Stimulated activated CD8-positive, alpha-beta memory T cell treated with anti-CD3 and anti-CD28 coated beads, Interleukin-15, amount 100 ng/mL, for 1 hour (primary cell): ENCODE measurements at places on chromosomes 12 and 14.

DNA sequence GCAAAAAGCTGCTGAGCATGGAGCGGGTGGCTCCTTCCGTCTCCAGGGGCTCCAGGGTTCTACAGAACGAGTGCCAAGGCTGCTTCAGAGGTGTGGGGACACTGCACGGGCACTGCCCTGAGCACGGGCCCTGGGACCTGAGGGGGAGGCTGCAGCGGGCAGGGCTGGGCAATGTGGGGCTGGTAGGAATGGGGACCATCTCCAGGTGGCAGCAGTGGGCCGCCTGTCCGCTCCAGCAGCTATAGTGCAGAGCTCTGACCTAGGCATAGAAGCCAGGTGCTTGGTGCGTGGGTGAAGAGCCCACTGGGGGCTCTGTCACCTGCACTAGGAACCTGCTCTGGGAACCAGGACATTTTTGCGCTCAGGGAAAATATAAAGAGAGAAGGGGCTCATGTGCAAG is 22.3 kb downstream of the HDAC7 start:
- no peak for DNase-seq

DNA sequence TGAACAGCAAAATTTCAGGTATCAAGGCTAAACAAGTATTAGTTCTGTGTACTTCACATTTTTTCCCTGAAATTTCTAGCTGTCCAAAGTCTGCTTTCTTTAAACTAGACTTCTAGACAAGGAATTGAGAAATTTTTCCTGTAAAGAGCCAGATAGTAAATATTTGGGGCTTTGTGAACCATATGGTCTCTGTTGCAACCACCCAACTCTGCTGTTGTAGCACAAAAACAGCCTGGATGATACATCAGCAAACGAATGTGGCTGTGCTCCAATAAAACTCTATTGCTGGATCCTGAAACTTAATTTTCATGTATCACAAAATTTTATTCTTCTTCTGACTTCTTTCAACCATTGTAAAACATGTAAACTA is 96.0 kb upstream of the SLC38A4 start:
- no peak for DNase-seq

DNA sequence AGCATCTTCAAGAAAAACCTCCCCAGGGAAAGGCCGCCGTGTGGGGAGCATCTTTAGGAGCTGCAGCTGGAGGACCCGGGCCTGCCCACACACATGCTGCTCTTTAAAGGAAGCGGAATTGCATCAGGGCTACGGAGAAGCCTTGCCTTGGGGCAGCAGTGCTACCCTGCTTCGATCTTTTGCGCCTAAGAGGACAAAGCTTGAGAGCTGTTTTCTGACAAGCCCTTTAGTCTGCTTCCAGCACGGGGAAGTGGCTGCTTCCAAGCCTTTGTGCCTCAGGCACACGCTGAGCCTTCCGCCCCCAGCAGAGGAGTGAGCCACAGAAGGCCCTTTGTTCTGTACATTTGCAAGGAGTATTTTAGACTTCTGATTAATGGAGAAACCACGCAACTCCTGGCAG is 31.5 kb downstream of the COA8 start:
- no peak for DNase-seq

GRCh38 chr14:102063109-102063807 is 23.6 kb downstream of the HSP90AA1 start:
- peak; percentile 32 for DNase-seq
